ENCODE measurements at places on chromosomes 1 and 21.

- no peak for DNase-seq
These were observed 121.9 kb upstream of the CDC42BPA start for GRCh38 chr1:227440182-227440581.

GRCh38 chr1:115117298-115117697 is 28.0 kb upstream of the TSPAN2 start:
- no peak for DNase-seq

DNA sequence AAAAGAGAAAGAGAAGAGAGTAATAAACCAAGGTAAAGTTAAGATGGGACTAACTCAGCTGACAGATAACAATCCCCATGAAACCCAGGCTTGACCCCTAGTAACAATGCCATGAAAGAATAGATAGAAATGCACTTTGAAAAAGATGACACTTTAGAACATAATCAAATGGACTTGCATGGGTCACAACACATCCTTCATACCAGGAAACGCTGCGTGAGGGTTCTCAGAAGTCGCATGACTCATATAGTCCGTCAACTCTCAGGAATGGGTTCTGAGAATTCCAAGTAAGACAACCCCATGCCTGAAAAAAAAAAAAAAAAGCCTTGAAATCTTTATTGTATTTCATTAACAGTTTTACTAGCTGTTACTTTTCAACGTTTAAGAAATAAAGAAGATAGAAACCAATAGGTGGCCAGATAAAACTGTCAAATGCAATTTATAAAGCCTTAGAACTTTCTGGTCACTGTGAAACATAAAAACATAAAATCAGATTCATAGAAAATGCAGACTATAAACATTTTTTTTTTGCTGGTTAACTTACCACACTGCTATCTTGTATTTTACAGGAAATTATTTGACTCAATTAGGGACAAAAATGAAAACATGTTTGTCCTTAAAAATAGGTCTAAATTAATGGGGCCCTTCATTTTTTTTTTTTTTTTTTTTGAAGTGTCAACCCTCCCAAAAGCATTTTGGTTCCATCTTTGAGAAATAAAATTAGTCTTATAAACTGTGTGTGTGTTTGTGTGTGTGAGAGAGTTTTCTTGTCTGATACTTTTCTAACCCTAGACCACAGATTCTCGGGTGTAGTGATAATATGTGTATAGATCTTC is 202.1 kb downstream of the NCAM2 start:
- DNase-seq: no peak

DNA sequence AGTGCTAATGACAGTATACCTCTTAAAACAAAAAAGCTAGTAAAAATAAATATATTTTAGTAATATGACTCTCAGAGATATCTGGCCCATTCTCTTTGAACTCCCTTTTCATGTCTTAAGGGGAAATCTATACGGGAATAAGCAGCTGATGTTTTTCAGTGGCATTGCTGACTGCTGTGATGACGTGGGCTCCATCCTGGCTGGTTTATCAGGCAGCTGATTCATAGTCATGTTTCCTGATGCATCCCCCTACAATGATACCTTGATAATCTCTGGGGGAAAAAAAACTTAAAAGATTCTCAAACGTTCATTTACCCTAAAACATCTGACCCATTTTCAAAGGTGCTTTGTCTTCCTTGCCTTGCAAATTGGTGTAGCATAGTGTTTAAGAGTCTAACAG is 53.8 kb downstream of the ABCA4 start:
- DNase-seq: no peak

GRCh38 chr1:151311589-151312331 is 15.5 kb downstream of the PI4KB start:
- DNase-seq: peak; percentile 74
